ENCODE measurements at places on chromosomes 7 and 10.

- DNase-seq = no peak
These were observed 6.9 kb downstream of the FAM241B start for GRCh38 chr10:69636626-69637605.

DNA sequence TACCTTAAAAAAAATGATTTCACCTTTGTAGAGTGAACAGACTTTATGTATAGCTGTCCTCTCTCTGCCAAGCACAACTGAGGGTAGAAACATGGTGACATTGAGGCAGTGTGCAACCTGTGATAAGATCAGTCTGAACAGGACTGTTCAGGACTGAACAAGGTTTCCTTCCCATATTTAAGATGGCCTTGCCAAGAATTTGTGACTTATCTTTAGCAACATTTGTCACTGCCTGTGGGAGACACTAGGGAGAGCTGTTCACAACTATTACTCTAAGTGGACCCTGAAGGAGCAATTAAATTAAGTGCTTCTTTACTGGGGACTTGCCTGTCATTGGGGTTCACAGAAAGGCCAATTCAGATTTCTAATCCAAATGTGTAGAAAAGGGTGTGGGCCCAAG lies 6.7 kb downstream of the OR13A1 start:
- no peak for DNase-seq

GRCh38 chr10:61975391-61975932 lies 74.0 kb downstream of the ARID5B start:
- DNase-seq = no peak

- DNase-seq = no peak
These were observed 244.5 kb upstream of the PTER start for GRCh38 chr10:16192337-16192736.

GRCh38 chr7:4871056-4871680 lies 9.3 kb upstream of the PAPOLB start:
- no peak for DNase-seq

- no peak for DNase-seq
These were observed 139.9 kb downstream of the CDCA7L start for GRCh38 chr7:21805791-21806190.

DNA sequence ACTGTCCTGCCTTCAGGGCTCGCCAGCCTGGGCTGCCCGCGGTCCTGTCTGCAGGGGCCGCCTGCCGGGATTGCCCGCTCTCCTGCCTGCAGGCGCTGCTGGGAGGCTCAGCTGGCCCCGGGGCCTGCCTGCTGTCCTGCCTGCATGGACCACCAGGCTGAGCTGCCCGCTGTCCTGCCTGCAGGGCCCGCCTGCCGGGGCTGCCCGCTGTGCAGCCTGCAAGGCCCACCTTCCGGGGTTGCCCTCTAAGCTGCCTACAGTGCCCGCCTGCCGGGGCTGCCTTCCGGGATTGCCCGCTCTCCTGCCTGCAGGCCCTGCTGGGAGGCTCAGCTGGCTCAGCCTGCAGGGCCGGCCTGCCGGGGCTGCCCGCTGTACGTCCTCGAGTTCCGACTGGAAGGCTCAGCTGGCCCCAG lies 164.4 kb downstream of the GLRX3 start:
- DNase-seq = peak; percentile 1

DNA sequence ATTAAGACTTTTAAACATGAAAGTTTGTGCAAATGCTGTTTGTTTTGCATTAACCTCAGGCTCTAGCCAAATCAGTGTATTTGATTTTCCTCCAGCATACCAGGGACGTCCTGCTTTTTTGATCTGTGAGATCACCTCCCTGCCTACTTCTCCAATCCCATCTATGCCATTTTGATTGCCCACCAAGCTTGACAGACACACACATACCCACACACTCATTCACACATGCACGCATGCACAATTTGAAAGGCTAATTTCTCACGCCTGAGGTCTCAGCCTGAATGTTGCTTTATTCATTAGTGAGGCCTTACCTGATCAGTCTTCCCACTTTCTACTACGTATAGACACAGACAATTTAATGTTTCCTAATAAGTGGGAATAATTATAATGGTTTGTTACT lies 53.5 kb downstream of the CDK13 start:
- no peak for DNase-seq
